ENCODE measurements at places on chromosomes 12 and 14.

- no peak for DNase-seq
These were observed 158.2 kb upstream of the NTF3 start for GRCh38 chr12:5273709-5274108.

GRCh38 chr14:54548491-54548890 lies 18.4 kb upstream of the SAMD4A start:
- no peak for DNase-seq

- no peak for DNase-seq
These were observed 14.3 kb downstream of the SERPINA10 start for GRCh38 chr14:94278731-94279130.

- DNase-seq = no peak
These were observed 2.0 kb downstream of the MGP start for GRCh38 chr12:14883686-14884085.

DNA sequence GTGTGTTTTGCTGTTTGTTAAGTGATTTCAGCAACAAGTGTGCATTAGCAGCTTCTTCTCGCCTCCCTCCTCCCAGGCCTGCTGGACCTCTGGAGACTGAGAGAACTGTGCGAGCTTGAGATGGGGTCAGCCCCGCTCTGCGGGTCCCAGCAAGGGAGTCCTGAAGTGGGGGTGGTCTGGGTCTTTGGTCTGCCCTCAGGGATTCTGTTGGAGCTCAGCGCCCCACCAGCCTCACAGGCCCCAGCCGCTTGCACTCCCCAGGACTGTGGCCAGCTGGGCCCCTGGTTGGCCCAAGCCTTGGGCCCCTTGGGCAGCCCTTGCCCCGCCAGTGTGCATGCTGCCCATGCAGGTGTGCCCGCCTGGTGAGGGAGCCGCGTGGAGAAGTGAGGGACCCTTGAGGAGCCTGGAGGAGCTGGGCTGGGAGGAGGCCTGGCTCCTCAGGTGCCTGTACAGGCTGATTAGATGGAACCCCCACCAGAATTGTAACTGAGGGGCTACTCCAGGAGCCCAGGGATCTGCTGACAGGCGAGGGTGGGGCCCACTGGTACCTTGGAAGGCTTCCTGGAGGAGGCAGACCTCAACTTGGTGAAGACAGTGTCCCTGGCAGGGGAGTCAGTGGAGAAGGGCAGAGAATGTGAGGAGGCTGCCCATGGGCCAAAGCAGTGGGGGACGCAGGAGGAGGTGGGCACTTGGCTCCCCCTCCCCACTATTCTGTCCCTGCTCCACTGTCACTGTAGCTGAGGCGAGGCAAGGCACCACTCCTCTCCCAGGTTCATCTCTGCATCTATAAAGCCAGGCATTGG lies 56.7 kb downstream of the BEGAIN start:
- no peak for DNase-seq

DNA sequence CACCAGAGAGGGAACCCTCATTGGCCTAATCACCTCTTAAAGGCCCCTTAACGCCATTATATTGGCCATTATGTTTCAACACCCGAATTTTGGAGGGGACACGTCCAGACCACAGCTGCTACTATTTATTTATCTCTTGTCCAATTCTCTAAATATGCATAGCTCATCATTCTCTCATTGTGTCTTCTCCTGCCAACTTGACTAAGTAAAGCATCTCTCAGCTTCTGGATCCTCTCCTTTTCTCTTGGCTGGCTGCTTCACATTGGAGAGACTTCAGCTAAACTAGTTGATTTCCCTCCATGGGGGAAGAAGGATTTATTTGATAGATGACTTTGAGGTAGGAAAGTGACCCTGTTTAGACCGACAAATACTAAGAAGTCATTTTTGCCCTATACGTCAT lies 120.4 kb upstream of the KRR1 start:
- no peak for DNase-seq

DNA sequence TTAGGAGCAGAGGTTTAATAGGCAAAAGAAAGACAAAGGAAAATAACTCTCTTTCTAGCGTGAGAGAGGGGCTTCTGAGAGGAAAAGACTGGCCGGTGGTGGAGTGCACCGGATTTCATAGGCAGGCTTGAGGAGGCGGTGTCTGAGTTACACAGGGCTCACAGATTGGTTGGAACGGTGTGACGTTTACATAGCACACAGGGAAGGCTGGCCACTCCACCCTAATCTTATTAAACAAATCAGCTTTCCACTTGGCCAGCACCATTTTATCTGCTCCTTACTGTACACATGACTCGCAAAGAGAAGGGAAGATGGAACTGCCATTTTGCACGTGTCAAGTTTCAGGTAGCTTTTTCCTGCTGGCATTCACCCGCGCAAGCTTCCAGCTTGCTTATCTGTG lies 587.7 kb downstream of the RPL10L start:
- no peak for DNase-seq

DNA sequence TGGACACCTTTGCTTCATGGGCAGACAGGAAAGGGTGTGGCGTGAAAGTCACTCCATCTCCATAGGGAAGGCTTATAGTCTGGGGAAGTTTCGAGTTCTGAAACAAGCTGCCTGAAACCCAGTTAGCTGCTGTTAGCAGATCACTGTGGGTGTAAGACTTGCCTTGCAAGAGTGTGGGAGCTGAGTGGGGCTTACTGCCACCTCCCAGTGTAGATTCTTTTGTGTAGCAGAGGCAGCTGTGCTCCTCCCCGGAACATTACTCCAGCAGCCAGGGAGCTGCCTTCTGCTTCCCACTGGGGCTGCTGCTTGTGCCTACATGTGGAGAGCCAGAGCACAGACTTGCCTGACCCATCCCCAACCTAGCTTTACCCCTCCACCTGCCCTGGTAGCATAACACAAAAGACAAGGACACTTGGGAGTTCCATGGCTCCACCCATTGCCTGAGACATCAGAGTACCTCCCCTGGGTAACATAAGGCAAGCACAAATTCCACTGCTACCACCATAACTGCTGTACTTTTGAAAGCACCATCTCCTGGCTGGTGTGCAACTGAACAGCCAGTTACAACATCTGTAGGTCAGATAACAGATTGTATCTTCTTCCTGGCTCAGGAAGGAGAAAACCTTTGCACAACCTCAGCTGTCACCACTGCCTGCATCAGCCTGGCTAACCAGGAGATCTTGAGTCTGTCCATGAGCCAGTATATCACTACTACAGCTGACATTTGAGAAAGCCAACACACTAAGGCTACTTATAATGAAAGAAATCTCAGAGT lies 69.5 kb downstream of the ADAMTS20 start:
- DNase-seq = no peak

DNA sequence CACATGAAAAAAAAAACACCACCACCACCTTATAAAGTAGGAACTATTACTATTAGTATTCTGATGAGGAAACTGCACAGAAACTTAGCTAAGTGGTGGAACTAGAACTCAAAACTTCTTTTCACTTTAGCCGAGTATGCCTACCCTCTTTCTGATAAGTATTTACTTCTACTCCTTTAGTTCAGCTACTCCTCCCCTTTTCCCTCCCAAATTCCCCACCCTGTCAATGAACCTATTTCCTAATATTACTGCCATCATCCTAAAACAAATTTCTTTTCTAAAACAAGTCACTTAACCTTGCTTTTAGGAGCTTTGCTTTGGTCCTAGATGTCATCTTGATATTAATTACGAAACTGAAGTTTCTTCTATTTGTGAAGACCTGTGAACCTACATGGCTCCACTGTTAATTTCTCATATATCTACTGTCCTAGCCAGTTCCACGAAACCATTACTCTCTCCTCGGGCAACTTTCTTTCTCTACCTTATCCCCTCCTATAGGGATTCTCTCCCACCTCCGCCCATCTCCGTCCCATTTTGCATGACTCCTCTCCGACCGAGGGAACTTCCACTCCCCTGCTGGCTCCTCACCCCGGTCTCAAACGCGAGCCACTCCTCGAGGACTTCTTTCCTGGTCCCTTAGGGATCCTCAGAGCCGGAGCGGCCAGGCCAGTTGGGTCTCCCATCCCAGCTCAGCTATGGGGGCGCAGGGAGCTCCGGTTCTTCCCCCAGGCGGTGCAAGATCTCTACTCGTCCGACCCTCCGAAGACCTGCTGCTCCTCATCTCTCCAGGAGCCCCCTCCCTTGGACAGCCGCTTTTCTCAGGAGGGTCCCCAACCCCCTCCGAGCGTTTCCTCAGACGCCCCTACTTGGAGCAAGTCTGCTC lies 1.1 kb downstream of the NUMB start:
- DNase-seq = no peak

- no peak for DNase-seq
These were observed 262.5 kb upstream of the TMEM132C start for GRCh38 chr12:128004383-128004938.

DNA sequence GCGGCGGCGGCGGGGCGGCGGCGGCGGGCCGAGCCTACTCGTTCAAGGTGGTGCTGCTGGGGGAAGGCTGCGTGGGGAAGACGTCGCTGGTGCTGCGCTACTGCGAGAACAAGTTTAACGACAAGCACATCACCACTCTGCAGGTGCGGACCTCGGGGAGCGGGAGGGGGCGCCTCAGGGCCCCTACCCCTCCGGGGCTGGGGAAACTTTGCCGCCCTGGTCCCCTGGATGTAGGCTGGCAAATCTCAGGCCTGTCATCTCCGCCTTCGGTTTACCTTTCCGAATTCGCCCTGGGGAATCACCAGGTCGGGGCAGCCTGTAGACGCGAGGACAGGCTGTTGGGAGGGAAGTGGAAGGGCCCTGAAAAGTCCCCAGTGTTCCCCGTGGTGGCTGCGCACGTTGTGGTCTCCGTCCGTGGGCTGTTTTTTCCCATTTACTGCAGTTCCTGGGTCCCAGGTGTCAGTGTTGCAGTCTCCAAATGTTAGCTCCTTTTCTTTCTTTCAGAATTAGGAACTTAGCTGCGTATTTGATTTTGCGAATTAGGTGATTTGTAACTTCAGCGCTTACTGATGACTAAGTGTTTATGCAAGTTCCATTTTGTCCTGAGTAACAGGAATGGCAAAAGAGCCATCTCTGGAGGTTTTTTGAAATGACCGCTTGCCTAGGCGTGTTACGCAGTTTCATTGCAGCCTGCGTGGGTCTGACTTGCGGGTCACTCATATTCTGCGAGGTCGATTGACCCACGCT lies 656 bp downstream of the RAB21 start:
- no peak for DNase-seq

DNA sequence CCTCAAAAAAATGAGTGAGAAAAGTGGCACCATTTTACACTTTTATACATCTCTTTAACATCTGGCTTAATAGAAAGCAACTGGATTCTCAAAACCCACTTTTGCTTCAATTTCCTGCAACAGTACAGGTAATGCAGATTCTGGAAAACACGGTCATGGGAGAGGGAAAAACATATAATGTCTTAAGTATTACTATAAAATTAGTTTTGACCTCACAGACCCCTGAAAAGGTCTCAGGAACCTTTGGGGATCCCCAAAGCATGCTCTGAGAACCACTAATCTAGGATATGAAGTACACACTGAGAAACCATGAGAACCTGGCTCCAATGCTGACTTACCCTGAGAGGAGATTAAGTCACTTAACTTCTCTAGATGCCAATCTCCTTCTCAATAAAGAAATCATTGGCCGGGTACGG lies 64.7 kb downstream of the PPP2R5E start:
- no peak for DNase-seq

GRCh38 chr14:50222055-50222613 lies 9.2 kb downstream of the SOS2 start:
- DNase-seq = no peak

All from NCI-H1048 (cell line).